ENCODE measurements at places on chromosomes 1 and 21. TPM values are rescaled to one million over a fixed set of nuclear protein-coding genes. Genes with fewer than 3 reads are reported as not detected.

ACKR1 gene
- not detected for total RNA-seq

- no peak for DNase-seq
- no peak overlapping the region for H3K4me3 ChIP-seq
- no peak overlapping the region for H3K27ac ChIP-seq
- no peaks in the 10 kb centered on the region for H3K27me3 ChIP-seq
Observed at GRCh38 chr1:87650306-87650705, 321.6 kb downstream of the LMO4 start.

DNA sequence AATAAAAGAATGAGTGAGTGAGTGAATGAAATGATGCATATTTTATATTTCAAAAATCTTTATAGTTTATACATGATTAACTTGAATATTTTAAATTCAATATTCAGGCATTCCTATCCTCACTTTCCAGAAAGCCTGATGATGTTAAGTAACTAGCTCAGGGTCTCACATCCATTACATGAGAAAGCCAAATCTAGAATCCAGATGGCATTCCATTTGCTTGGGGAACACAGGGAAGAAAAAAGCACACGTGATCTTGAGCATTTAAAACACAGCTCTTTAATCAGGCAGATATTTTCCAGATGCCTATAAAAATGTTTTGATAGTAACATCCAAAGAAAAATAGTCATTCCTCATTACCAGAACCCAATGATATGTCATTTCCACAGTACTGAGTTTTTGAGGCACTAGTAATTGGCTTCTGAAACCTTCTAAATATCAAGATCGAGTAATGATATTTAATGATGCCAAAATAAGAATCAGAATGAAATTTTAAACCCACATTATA is 291.9 kb downstream of the DSCAM start:
- H3K27ac ChIP-seq: no peak overlapping the region
- no peaks in the 10 kb centered on the region for H3K27me3 ChIP-seq
- peak overlapping the region; percentile 60 for H3K4me3 ChIP-seq
- no peak for DNase-seq
- no peaks in the 10 kb centered on the region for H3K4me1 ChIP-seq
- peaks cover 71% of the 10 kb centered on the region for H3K36me3 ChIP-seq

DNA sequence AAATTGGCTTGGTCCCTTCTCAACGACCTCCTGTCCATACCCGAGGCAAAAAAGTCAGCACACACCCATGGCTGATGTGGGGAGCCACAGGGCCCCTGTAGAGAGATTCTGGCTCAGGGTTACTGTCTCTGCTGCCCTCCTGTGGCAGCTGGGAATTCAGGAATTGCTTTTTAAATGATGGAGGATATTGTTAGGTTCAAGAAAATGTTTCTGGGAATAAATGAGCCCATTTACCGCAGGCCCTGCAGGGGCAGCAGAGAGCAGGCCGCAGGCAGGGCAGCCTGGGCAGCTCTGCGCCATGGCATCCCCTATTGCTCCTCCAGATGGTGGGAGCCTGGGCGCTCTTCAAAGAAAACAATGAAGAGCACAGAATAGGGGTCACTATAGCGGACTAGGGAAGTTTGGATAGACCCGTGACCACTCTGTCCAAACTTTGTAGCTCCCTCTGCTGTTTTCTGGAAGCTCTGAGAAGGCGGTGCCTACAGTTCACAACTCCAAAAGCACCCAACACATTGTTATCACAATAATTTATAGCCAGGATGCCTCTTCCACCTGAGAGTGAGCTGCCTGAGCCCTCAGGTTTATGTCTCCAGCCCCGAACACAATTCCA is 201.1 kb downstream of the BACH1 start:
- H3K27ac ChIP-seq: no peak overlapping the region
- no peak overlapping the region for H3K4me3 ChIP-seq
- no peaks in the 10 kb centered on the region for H3K27me3 ChIP-seq
- H3K4me1 ChIP-seq: no peaks in the 10 kb centered on the region

SPRR1A gene
- not detected for total RNA-seq

DNA sequence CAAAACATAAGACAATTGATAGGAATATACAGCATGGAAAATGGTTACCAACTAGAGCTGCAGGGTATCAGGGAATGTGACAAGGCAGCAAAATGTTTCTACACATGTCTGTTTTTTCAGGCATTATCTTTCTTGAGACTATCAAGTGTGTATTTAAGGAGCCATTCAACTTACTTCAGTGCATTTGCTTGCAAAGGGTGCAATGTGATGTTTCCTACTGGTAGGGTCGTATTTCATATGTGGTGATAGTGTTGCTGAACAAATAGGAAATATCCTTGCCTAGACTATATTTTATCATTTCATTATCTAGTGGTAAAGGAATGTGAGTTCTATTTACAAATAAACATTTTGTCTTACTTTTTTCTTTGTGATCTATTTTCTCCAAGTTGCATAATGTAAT is 42.4 kb downstream of the PTPRC start:
- no peak overlapping the region for H3K27ac ChIP-seq
- no peak overlapping the region for H3K4me3 ChIP-seq
- DNase-seq: no peak
- no peaks in the 10 kb centered on the region for H3K36me3 ChIP-seq

DNA sequence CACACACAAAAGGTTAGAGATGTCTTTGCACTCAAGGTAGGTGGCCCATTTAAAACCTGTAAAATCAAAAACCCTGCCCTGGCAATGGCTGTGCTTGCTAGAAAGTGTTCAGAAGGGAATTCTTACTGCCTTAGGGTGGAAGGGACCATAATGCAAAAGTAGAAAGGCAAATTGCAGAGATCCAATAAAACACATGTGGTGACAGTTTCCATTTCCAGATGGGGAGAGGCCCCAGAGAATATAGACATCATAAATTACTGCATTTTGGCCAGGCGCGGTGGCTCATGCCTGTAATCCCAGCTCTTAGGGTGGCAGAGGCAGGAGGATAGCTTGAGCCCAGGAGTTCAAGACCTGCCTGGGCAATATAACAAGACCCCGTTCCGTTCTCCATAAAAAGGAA is 13.0 kb downstream of the FMO1 start:
- peaks cover 17% of the 10 kb centered on the region for H3K4me1 ChIP-seq
- H3K36me3 ChIP-seq: no peaks in the 10 kb centered on the region
- H3K27me3 ChIP-seq: no peaks in the 10 kb centered on the region
- no peak overlapping the region for H3K27ac ChIP-seq

DNA sequence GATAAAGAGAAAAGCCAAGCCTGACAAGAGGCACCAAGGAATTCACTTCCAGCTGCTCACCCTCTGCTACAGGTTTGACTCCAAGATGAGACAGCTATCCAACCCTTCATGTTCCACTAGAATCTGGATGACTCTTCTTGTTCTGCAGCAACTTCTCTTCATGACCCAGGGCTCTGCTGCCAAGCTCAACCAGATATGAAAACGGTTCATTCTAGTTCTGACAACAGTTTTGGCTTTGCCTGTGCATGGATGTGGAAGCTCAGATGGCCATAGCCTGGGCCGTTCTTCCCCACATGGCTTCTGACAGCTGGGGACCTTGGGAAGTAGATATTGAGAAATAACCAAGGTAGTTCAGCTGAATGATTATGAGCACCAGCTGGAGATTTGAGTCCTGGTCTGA is 13.7 kb downstream of the PI4KB start:
- no peaks in the 10 kb centered on the region for H3K27me3 ChIP-seq
- DNase-seq: no peak
- H3K36me3 ChIP-seq: peaks cover 54% of the 10 kb centered on the region
- H3K27ac ChIP-seq: no peak overlapping the region
- H3K4me3 ChIP-seq: no peak overlapping the region
- H3K4me1 ChIP-seq: peaks cover 10% of the 10 kb centered on the region

ALG14 gene
- total RNA-seq: 7.4 TPM

RHBDL2 gene
- total RNA-seq: not detected

DNA sequence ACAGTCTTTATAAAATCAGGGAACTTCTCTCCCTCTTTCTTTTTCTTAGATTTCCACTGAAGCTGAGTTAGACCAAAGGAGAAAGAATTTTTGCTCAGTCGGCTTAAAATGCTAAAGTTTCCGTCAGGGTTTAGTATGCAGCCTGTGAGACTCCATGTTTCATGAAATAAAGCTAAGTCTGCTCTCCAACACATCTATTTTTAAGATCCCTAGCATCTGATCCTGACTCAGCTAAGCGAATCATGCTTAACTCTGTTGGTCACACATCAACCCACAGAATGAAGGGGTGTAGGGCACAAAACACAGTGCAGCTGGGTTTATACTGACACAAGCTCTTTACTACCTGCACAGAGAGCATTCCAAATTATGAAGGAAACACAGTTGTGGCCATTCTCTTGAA is 102.4 kb upstream of the ZNF281 start:
- no peaks in the 10 kb centered on the region for H3K4me1 ChIP-seq
- H3K27me3 ChIP-seq: no peaks in the 10 kb centered on the region
- H3K36me3 ChIP-seq: no peaks in the 10 kb centered on the region
- no peak overlapping the region for H3K4me3 ChIP-seq

DHRS3 gene
- total RNA-seq: 9.2 TPM

DNA sequence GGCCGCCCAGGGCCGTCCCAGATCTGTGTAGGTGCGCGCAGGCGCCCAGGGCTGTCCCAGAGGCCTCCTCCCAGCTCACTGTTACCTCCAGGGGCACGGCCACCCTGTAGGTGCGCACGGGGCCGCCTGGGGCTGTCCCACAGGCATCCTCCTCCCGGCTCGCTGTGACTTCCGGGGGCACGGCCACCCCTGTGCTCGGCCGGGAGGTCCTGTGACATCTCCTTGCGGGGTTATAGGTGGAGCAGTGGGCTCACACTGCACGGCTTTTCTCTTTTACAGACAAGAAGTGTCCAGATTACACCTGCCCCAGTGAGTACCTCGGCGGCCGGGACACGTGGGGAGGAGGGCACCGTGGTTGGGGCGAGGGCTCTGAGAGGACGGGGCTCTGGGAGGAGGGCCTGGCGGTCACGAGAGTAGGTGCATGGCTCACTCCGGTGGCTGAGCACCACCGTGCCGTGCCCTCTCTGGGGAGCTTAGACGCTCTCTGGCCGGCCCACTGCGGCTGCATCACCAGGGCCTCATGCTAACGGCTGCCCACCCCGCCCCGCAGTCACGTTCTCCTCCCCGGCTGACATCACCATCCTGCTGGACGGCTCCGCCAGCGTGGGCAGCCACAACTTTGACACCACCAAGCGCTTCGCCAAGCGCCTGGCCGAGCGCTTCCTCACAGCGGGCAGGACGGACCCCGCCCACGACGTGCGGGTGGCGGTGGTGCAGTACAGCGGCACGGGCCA is 21.4 kb downstream of the COL6A1 start:
- H3K36me3 ChIP-seq: no peaks in the 10 kb centered on the region
- peak; percentile 42 for DNase-seq
- no peak overlapping the region for H3K4me3 ChIP-seq
- H3K4me1 ChIP-seq: no peaks in the 10 kb centered on the region

GRCh38 chr1:205993068-205993467 is 10.1 kb downstream of the RAB7B start:
- H3K27me3 ChIP-seq: no peaks in the 10 kb centered on the region
- H3K36me3 ChIP-seq: no peaks in the 10 kb centered on the region
- no peak overlapping the region for H3K27ac ChIP-seq
- no peaks in the 10 kb centered on the region for H3K4me1 ChIP-seq
- H3K4me3 ChIP-seq: no peak overlapping the region
- no peak for DNase-seq

DNA sequence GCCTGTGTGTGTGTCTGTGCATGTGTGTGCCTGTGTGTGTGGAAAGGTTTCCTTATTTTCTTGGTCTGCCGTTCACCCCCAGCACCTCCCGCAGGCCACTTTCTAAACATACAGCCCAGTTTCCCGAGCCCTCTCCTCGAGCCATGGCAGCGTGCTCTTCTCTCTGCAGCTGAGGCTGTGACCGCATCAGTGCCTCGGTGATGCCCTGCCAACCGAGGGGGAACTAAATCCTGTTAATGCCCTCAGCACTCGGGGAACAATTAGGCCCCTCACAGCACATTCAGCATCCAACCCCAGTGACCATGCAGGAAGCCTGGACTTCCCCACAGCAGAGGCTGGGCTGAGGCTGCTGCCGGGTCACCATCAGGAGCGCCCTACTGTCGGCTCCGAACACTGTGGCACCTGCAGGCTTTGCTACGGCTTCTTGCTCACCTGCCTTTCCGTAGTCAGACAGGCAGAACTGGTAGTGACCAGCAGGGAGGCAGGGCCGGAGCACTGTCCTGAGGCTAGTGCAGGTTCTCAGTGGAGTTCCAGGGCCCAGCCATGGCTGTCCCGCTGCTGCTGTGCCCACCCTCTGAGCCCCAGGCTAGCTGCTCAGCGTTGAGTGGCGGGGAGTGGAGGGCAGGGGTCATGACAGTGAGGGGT is 8.1 kb downstream of the GPR137B start:
- H3K27ac ChIP-seq: no peak overlapping the region
- peaks cover 5% of the 10 kb centered on the region for H3K4me1 ChIP-seq
- H3K27me3 ChIP-seq: peaks cover 3% of the 10 kb centered on the region
- H3K36me3 ChIP-seq: no peaks in the 10 kb centered on the region

- H3K36me3 ChIP-seq: peaks cover 14% of the 10 kb centered on the region
Observed at GRCh38 chr1:214429951-214430770, 121.2 kb downstream of the PTPN14 start.

DNA sequence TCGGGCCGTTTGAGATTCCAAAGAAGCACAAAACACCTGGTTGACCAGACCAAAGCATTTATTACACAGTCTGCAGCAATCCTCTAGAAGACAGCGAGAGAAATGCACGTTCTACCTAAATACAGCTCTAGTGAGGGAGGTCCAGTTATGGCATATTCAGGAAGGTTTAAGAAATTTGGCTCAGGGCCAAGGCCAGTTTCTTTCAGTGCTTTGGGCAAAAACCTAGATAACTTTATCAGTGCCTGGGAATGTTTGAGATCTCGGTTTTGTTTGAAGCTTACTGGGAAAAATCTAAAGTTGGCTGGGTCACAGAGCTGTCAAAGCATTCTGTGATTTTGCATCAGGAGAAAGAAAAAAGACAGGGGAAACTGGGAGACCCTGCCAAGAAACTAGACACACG is 514.0 kb upstream of the TMPRSS15 start:
- H3K27me3 ChIP-seq: no peaks in the 10 kb centered on the region
- no peak overlapping the region for H3K4me3 ChIP-seq
- H3K36me3 ChIP-seq: no peaks in the 10 kb centered on the region
- H3K27ac ChIP-seq: no peak overlapping the region

DNA sequence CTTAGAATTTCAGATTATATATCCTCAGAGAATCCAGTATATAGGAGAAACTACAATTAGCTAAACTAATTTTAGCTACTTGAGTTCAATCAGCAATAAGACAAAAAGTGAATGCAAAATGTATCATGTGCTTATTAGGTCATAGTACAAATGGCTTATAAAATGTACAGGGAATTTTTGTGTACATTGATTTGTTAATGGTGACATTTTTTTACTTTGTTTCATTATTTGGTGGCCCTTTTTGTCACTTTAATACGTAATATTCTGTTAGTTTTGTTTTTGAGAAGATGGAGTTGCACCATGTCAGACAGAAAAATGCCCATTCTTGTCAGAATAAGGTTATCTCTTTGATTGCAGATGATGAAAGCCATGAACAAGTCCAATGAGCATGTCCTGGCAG is 33.6 kb downstream of the CC2D1B start:
- no peak overlapping the region for H3K4me3 ChIP-seq
- DNase-seq: no peak
- H3K27me3 ChIP-seq: no peaks in the 10 kb centered on the region

GRCh38 chr1:5915587-5916571 is 76.3 kb downstream of the NPHP4 start:
- no peaks in the 10 kb centered on the region for H3K27me3 ChIP-seq
- DNase-seq: peak; percentile 61
- no peaks in the 10 kb centered on the region for H3K36me3 ChIP-seq
- H3K27ac ChIP-seq: no peak overlapping the region

- H3K36me3 ChIP-seq: no peaks in the 10 kb centered on the region
- H3K27me3 ChIP-seq: no peaks in the 10 kb centered on the region
- no peak for DNase-seq
- no peak overlapping the region for H3K27ac ChIP-seq
- peaks cover 4% of the 10 kb centered on the region for H3K4me1 ChIP-seq
- peak overlapping the region; percentile 56 for H3K4me3 ChIP-seq
Observed at GRCh38 chr1:160534823-160535605, 12.0 kb upstream of the SLAMF6 start.
